ENCODE measurements at places on chromosomes 7 and 10. TPM values are rescaled to one million over a fixed set of nuclear protein-coding genes. Genes with fewer than 3 reads are reported as not detected.

DNA sequence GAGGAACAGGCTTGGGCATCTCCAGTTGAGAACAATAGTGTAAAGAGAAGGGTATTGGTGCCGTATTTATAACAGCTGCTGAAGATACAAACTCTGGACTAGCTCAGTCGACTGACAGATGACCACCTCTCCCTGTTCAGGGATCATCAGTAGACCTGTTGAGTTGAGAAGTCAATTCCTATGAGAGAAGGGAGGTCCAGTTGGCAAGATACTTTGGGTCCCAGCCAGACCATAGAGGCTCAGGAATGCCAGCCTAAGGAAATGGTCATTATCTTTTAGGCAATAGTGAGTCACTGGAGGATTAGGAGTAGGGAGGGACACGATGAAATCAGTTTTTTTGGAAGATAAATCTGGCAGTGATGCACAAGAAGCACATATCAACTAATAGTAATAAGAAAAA lies 202.9 kb downstream of the TRIL start:
- H3K27ac ChIP-seq, result no peak overlapping the region
- H3K27me3 ChIP-seq, result no peaks in the 10 kb centered on the region
- no peak for DNase-seq

DNA sequence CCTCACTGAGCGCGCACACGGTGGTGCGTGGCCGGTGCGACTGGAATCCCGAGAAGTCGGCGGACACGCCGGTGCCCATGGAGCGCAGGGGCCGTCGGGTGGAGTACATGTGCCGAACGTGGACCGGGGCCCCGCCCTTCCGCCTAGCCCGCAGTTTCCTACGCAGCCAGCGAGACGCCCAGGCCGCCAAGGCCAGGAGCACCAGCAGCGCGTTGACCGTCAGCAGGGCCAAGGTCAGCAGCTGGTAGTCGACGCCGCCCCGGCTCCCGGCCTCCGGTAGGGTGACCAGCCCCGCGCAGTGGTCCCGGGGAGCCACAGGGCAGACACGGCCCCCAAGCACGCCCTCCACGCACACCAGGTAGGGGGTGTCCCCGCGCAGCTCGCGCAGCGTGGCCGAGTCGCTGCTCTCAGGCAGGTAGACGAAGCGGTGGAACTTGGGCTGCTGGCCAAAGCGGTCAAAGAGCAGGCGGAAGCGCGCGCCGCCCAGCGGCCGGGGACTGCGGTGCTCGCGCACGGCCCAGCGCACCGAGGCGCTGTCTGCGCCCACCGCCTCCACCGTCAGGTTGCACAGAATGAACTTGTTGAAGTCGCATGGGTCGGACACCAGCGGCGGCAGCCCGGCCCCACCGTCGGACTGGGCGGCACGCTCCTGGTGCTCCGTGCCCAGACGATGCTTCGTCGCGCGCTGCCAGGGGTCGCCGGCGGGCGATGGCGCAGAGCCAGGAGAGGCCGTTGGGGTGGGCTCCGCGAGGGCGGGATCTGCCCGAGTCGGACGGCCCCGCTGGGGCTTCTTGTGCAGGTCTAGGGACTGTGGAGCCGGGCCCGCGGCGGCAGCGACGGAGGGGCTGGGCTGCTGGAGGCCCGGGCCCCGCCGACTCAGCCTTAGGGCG lies 2.2 kb downstream of the TRIL start:
- no peaks in the 10 kb centered on the region for H3K36me3 ChIP-seq
- H3K4me3 ChIP-seq, result peak overlapping the region; percentile 45
- peak; percentile 90 for DNase-seq

DNA sequence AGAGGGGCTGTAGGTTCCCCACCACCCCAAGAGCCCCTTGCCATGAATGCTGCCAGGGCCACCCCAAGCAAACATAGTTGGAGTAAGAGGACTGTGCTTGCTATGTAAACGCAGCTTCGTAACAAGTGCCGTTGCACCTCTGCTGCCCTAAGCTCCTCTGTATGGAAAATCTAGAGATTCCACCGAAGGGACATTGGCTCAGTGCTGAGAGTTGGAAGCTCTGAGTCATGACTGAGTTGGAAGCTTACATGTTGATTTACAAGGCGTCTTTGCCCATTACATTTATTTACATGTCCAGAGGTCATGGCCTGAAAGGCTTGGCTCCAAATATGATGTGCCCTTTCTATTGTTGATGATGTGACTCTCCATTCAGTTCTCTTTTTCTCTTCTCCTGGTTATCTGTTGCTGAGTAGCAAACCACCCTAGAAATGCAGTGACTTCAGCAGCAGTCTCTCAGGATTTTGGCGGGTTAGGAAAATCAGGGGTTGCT lies 233.1 kb upstream of the TCF7L2 start:
- no peak overlapping the region for H3K4me3 ChIP-seq
- H3K27ac ChIP-seq, result no peak overlapping the region
- DNase-seq, result no peak
- H3K4me1 ChIP-seq, result peaks cover 3% of the 10 kb centered on the region

GRCh38 chr10:132942101-132943057 lies at the start of gene CFAP46:
Gene CFAP46, minus strand, starts transcription at chr10:132942570. Its CDS starts 86 bp downstream, at chr10:132942484.
- peak within 1 kb of the TSS; percentile 31 for H3K4me3 ChIP-seq
- peaks cover 34% of the 10 kb centered on the region for H3K27me3 ChIP-seq
- no peak within 1 kb of the TSS for H3K27ac ChIP-seq
- peak; percentile 23 for DNase-seq
- H3K36me3 ChIP-seq, result no peaks in the 10 kb centered on the region

The NANOS1 gene
- 1.9 TPM for polyA plus RNA-seq

The RELN gene
- 5.0 TPM for polyA plus RNA-seq
